ENCODE measurements at places on chromosomes 2 and 18.

- DNase-seq, result peak; percentile 42
Observed at GRCh38 chr2:121778741-121779487, 23.5 kb downstream of the TSN start.

DNA sequence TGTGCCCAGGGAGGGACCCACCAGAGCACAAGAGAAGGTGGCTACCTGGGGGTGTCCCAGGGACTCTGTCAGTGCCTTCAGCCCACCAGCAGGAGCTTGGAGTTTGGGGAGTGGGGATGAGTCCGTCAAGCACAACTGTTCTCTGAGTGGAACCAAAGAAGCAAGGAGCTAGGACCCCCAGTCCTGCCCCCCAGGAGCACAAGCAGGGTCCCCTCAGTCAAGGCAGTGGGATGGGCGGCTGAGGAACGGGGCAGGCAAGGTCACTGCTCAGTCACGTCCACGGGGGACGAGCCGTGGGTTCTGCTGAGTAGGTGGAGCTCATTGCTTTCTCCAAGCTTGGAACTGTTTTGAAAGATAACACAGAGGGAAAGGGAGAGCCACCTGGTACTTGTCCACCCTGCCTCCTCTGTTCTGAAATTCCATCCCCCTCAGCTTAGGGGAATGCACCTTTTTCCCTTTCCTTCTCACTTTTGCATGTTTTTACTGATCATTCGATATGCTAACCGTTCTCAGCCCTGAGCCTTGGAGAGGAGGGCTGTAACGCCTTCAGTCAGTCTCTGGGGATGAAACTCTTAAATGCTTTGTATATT is 14.0 kb downstream of the ITM2C start:
- no peak for DNase-seq

- DNase-seq, result no peak
Observed at GRCh38 chr2:42073739-42074503, 26.1 kb downstream of the PKDCC start.

- DNase-seq, result no peak
Observed at GRCh38 chr2:85766229-85766628, 12.4 kb downstream of the ATOH8 start.

DNA sequence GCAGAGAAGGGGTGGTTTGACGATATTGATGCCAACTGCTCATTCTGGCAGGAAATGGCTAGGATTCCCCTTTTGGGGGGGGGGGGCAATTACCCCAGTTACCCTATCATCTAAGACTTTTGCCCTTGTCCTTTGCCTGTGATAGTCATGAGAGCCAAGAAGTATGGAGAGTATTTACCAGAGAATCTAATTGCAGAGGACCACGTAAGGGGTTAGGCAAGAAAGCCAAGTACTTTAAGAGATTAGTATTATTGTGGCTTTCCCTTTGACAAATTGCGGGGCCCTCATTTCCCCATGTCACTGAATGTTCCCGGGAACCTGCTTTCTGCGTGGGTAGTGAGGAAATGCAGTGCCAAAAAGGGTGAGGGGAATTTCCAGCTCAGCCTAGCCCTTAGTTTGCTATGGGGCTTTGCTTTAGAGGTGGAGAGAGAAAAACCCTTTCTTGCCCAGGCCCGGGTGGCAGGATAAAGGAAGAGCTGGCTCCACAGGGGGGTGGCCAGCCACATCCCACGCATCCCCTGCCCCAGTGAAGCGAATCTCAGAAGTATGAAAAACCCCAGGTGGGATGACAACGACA is 1.5 kb downstream of the AQP4 start:
- DNase-seq, result no peak

GRCh38 chr2:1744151-1744445 is 217 bp downstream of the PXDN start:
- DNase-seq, result no peak

DNA sequence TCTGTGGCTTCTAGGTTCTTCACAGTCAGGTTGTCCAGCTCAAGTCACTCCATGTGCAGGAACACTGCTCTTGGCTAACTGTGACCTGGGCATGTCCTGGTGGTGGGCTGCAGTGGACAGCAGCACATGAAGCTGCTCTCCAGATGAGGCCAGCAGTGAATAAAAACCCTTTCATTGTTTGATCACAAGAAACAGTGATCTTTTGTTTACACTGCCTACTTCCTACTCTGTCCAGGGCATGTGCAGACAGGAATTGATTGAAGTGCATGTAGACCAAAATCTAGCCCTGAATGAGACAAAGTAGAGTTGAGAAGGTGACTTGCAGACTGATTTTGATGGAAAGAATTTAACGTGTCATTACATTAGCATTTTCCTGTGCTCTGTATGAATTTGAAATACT is 34.9 kb downstream of the BCL2L11 start:
- no peak for DNase-seq

DNA sequence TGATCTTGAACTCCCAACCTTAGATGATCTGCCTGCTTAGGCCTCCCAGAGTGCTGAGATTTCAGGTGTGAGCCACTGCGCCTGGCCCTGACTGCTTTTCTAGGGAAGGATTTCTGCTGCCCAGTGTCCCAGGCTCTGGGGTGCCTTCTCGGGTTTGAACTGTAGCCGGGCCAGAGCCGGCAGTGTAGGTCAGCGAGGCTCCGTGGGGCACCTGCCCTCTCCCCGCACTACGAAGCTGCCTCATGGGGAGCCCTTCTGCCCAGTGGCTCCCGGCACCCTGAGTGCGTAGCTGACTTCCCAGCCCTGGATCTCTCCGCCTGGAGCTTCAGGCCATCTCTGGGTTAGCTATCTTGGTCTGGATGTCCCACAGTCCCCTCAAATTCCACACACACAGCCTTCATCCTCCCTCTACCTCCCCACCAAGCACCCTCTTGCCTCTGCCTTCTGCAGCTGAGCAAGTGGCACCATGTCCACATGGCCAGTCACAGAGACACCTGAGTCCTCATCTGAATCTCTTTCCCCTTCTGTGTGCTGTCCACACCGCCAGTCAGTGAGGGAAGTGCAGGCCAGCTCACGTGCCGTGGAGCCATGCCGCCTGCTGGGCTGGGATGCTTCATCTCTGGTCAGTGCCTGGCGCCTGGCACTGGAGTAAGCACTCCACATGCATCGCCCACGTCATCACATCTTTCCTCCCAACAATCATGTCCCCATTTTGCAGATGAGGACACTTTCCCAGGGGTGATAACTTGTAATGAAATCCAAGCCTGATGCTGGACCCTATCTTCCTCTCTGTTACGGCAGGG is 69.2 kb downstream of the EDAR start:
- no peak for DNase-seq

DNA sequence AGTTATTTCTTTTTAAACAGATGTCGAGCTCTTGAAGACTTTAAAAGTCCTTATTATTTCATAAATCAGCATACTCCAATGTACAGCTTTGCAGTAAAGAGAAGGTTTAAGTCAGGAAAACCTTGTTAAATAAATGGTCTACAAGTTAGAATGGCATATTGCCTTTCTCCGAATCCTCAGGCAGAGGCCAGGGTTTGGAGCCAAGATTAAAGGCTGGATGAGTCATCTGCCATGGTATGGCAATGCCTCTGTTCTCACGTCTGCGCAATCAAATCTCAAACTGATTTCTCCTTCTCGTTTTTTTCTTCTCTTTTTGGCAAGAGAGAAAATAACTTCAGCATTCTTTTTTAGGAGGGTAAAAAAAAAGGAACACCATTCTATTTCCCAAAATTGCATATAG is 5.6 kb upstream of the KCNJ3 start:
- DNase-seq, result peak; percentile 49

Data from mesendoderm (in vitro differentiated cells).